ENCODE measurements at places on chromosomes 7 and 10.

- no peak for DNase-seq
These were observed 1233.4 kb downstream of the XPNPEP1 start for GRCh38 chr10:108689891-108690290.

- no peak for DNase-seq
These were observed 7.9 kb downstream of the TUBAL3 start for GRCh38 chr10:5396556-5397300.

DNA sequence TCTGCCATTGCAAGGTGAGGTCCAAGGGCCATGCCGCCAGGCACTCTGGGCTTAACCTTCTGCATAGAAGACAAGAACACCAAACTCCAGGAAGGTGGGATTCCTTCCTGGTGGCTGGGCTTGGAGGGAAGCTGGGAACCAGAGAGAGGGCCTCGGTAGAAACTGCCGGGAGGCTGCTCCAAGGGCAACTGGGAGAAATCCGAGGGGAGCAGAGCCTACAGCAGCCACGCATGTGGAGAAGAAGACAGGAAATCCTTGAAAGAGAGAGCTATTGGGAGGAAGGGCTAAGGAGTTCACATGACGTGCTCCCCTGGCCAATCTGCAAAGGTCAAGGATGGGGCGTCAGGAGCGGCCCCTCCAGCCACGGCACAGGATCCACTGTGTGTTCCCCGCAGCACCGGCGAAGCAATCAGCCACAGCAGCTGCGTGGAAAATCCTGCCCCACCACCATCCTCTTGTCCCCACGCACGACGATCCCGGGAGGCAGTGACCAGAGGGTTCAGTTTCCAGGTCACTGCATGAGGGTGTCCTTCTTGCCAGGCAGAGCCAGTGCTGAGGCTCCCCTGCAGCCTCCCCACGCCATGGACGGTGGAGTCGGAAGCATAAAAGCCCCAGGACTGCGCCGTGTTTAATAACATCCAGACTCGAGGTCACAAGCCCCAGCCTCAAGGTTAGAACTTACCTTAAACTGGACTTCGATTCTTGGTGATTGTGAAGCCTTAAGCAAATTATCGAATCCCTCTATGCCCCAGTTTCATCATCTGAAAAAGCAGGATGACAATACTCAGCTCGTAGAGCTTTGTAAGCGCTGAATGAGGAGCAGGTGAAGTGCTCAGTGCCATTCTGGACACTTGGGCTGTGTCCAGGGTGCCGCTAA, 8.6 kb upstream of the PPP2R2D start:
- DNase-seq: no peak

DNA sequence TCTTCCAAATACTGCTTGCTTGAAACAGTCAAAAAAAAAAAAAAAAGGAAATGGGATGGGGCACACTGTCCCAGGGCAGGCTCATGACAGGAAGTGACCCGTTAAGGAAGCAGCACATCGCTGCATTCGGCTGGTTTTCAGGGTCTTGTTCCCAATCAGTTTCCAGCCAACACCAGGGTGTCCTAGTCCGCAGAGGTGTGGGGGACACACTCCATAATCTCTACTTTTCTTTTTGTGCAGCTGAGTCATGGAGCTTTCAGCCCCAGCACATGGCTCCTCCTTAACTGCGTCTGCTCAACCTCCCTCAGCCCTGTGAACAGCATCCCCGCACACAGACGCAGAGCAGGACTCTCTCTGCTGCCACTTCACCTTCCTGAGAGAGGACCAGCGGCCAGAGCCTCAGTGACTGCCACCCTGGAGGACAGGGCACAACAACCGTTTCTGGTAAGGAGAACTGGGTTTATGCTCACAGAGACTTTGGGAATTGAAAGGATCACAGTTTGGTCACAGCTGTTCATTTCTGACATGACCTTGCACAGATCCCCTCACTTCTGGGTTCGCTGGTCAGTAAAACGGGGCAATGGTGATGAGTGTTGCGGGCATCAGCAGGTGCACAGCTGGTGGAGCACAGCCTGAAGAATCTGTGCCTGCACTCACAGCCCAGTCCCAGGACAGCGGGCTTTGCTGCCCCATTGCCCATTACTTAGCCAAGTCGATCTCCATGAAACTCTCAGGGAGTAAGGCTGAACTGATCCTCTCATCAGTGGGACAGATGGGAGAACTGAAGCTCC, at the start of gene GIMAP5:
GIMAP5 (plus strand) TSS at position 154 of the 791 bp plus-strand sequence. CDS start 3,467 bp downstream, outside the sequence.
- DNase-seq: no peak

GRCh38 chr7:155457544-155458110, 302 bp upstream of the EN2 start:
- DNase-seq: no peak

DNA sequence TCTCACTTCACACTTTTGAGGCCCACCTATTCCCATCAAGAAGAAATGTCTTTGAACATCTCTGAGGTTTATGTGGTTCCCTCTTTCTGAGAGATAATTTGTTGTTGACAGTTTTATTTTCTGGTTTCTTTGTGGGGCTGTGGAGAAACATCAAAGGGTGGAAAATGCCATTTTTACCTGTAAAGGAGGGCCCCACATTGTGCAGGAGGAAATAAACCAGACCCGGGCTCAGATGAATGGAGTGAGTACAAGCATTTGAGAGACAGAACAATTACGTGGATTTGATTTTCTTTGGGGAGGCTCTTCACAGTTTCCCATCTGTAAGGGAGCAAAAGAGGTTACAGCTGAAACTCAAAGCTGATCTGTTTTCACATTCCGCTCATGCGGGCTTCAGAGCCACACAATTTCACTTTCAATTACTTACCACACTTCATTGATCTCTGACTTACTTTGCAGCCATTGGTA, 29.8 kb downstream of the ITPRIP start:
- no peak for DNase-seq

GRCh38 chr7:14209896-14210484, 220.5 kb upstream of the ETV1 start:
- peak; percentile 5 for DNase-seq

DNA sequence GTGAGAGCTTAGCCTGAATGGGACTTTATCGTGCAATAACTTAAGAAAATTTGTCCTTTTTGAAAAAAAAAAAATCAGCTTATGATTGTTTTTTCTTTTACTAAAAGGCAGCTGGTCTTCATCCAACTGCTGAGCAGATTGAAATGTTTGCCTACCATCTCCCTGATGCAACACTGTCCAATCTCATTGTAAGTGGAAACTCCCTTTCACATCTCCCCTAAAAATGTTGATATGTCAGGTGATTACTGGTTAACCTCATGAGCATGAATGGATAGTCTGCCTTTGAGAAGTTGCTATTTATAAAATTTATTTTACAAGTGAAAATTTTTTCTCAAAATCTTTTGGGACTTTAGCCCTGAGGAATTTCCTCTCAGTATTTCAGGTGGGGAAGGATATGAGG, 17.8 kb upstream of the HKDC1 start:
- DNase-seq: no peak

- DNase-seq: no peak
These were observed 138.9 kb downstream of the MAD1L1 start for GRCh38 chr7:2093843-2094220.

- no peak for DNase-seq
These were observed 67.7 kb upstream of the SVIL start for GRCh38 chr10:29702273-29703164.

DNA sequence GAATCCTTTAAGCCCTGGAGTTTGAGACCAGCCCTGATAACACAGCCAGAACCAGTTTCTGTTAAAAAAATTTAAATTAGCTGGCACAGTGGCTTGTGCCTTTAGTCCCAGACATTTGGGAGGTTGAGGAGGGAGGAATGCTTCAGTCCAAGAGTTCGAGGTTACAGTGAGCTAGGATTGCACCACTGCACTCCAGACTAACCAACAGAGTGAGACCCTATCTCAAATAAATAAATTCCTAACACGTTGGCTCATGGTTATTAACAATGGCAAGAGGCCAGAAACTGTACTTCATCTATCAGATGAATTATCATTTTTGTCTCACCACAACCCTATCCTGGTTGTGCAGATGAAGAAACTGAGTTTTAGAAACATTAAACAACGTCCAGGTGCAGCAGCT, 2.1 kb upstream of the PPIA start:
- no peak for DNase-seq

- no peak for DNase-seq
These were observed 35.5 kb upstream of the DGKI start for GRCh38 chr7:137882261-137882668.

DNA sequence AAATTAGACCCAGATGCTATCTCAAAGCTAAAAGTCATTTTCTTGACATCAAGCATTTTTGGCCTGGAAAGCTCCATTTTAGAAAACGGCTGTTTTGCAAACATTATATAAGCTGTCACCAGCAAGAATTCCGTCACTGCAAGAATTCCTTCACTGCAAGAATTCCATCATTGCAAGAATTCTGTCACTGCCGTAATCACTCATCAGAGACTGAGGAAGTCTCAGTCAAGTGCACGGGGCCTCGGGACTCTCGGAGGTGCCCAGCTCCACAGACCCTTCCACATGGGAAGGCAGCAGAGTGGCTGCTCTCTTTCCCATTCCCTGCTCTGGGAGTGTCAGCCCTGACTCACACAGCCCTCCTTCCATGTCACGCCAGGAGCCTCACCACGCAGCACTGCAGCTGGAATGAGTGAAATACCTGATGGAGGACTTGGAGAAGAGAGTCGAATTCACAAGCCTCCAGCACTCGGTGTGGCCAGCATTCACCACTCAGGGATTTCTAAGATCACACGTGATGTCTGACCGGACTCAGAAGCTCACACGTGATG, 168.3 kb downstream of the PTPRN2 start:
- no peak for DNase-seq

- DNase-seq: no peak
These were observed 1.9 kb upstream of the UCN3 start for GRCh38 chr10:5362873-5363272.

- no peak for DNase-seq
These were observed 430.8 kb downstream of the PLXNA4 start for GRCh38 chr7:132145466-132145865.

GRCh38 chr10:78351283-78351682, 317.6 kb downstream of the RPS24 start:
- DNase-seq: no peak

DNA sequence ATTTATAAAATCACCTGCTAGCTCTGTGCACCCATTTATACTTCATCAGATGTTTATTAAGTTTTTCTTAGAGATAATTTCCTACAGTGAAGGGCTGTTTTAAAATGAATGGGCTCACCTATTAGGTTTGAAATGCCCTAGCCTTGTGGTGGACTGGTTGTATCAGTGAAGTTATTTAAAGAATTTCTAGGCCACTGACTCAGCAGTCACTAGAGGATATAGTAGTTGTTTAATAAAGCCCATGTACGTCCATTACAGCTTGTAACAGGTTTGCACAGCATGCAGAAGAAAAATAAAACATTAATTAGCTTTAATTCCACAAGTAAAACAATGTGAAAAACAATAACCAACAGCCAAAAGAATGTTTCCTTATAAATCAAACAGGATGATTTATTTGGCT, 128.0 kb downstream of the RSU1 start:
- no peak for DNase-seq

DNA sequence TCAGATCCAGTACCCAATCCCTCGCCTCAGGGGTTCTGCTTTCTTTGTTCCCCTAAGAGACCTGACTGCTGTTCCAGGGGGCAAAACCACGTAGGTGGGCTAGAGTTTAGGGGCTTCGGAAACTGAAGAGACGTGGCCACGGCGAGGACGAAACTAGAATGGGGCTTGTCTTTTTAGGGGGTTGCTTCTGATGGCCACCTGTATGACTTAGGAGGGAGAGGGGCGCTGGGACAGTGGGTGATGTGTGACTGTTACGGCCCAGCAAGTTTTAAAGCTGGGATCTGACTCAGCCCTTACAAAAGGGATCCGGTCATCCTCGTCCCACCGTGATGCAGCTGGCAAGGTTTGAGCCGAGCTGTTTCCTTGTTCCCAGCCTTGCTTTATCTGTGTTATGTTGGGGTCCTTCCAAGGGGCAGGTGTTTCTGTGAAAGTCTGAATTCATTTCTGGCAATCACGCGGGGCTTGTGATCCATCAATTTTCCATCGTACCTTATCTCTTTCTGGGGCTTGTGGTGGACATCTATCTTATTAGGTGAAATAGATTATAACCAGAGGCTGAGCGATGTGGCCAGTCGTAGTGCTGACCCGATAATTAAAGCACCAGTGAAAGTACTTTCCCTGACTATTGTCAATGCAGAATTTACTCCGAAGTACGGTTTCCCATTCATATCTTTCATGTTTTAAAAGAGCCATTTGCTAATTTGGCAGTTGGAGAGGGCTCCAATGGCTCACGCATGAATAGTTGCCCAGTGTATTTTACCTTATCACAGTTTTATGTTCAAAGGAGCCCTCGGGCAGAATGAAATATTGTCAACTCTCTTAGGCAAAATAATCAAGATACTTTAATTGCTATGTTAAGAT, 830 bp downstream of the MET start:
- DNase-seq: no peak

DNA sequence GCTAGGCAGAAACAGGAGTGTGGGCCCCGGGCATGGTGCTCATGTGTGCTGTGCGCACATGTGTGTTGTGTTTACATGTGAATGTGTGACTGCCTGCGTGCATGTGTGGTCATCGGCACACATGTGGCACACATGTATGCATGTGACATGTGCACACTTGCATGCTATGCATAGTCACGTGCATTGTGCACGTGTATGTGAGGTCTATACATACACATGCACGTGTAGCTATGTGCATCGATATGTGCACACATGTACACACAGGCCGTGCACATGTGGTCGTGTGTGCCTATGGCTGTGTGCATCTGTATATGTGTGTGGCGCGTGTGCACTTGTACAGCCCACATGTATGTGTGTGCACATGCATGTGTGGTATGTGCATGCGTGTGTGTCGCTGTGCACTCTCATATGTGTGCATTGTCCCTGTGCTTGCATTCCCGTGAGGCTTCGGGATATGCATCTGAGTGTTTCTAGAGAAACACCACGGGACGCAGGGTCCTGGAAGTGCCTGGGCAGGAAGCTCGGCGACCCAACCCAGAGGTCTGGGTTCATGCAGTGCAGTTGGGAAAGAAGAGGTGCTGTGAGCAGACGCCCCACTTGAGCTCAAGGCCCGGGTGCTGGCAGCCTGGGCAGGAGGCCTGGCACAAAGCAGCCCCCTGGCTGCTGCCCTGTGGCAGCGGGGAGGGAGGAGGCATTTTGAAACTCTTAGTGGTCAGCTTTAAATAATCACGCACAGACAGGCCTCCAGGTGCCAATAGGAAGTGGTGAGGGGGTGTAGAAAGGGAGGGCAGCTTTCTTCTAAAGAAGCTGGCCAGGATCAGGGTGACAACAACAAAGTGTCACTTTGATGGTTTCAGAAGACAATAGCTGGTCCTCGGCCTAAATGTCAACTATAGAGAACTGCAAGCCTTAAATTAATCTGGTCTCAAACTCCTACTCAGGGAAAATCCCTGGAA, 410.0 kb upstream of the MGMT start:
- no peak for DNase-seq

DNA sequence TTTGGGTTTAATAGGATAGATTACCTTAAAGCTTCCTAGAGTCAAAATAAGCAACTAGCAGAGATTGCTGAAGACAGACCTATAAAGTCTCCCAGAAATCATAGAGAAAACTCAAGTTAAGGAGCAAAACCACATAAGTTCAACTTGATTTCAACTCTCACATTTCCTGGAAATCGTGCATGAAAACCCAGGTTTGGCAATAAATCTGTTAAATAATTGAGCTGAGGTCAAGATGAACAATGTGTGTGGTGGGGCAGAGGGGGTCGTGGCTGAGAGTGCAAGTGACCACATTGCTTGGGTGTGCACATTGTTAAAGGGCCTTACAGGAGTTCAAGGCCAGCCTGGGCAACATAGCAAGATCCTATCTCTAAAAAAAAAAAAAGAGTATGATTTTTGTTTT, 636.5 kb downstream of the GALNT17 start:
- no peak for DNase-seq

GRCh38 chr7:70406186-70406949, 725.6 kb upstream of the GALNT17 start:
- no peak for DNase-seq

- DNase-seq: no peak
These were observed 377.8 kb downstream of the SFMBT2 start for GRCh38 chr10:7033031-7033430.
